Right cardiac atrium (tissue), 5 donors: ENCODE measurements at places on chromosomes 1 and 21. TPM values are rescaled to one million over a fixed set of nuclear protein-coding genes. Genes with fewer than 3 reads are reported as not detected.

The KCNJ15 gene
- 0.31 TPM for total RNA-seq

The CELA3B gene
- total RNA-seq, result not detected

- no peak for DNase-seq
These were observed 92.9 kb downstream of the TRIM11 start for GRCh38 chr1:228313536-228314277.

DNA sequence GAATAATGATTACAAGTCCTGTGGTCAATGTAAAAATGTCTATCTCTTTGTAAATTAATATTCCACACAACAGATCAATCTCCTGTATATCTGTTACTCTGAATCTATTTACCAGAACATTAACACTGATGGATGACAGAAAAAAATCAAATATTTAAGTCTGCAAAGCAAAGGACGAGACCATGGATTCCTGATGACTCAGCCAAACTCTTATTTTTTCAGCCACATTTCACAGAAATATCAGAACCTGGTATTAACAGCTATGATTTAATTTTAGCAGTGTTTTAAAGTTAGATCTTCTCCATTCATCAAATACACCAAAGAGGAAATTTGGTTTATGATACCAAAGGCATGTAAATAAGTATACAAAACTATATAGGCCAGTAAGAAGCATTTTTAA is 46.1 kb downstream of the FAF1 start:
- no peak for DNase-seq

The SLC1A7 gene
- 1.8 TPM for total RNA-seq

DNA sequence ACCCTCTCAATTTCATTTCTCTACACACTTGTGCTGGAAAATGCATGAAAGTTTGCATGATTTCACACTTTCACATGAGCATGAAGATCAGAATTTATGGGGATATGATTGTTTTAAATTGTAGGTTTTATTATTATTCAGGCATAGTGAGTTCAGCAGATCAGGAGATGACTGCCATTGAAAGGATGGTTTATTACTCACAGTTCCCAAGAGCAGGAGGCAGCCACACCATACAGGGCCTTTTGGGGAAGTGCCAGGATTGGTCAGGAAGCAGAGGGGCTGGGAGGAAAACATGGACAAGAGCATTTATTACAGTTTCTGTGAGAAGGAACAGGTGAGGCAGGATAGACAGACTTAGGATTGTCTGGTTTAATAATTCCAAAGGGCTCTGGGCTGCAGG is 114.6 kb upstream of the KCNJ15 start:
- no peak for DNase-seq

The BATF3 gene
- 0.79 TPM for total RNA-seq

- DNase-seq, result no peak
These were observed 474.0 kb downstream of the LTN1 start for GRCh38 chr21:28518630-28519029.

The HDAC1 gene
- total RNA-seq, result 34.1 TPM

- no peak for DNase-seq
These were observed 71.2 kb downstream of the PCNX2 start for GRCh38 chr1:233224311-233224710.

The CLIC4 gene
- 207 TPM for total RNA-seq

GRCh38 chr1:42834803-42835202 is 11.6 kb upstream of the ZNF691 start:
- no peak for DNase-seq

GRCh38 chr1:92516574-92516973 is 29.8 kb upstream of the GFI1 start:
- DNase-seq, result no peak
